ENCODE measurements at places on chromosomes 11 and 22. TPM values are rescaled to one million over a fixed set of nuclear protein-coding genes. Genes with fewer than 3 reads are reported as not detected.

Gene SLC35E4
- total RNA-seq = 6.8 TPM

Gene CFAP300
- total RNA-seq = 1.7 TPM

DNA sequence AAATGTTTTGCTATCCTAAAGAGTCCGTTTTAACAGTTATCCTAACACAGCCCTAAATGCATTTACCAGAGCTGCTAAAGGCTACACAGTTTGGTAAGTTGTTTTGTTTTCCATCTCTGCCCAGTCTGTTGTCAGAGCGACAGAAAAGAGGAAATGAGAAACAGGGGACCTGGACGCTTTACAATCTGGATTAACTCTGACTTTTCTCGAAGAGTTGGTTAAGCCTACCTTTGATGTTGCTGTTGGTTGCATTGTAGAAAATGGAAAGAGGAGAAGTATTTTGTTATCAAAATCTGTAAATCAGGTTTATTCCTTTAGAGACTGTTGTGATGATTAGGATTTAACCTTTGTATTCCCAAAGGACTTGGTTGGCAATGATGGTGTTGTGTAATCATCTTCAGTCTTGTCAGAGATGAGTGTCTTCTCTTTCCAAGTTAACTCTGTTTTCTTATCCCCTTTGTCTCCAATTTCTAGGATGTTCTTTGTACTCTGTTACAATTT is 481 bp downstream of the ANGPTL5 start:
- no peak for DNase-seq

DNA sequence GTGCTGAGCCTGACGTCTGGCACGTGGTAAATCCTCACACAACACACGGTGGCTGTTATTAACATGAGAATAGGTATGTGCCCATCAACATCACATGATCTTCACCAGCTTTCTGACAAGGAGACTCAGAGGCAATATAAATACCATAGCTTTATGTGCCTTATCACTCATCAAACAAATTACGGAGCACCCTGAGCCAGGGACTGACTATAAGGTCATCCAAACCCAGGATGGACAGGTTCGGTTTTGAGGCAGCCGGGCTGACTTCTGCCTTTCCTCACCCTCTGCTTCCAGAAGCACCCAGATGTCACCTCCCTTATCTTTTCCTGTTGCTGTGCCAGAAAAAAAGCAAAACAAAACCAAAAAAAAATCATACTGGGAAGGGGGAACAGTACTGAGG is 5.7 kb upstream of the PLAAT3 start:
- no peak for DNase-seq

Gene POLR2F
- 60.6 TPM for total RNA-seq
